ENCODE measurements at places on chromosomes 2 and 18. TPM values are rescaled to one million over a fixed set of nuclear protein-coding genes. Genes with fewer than 3 reads are reported as not detected.

DNA sequence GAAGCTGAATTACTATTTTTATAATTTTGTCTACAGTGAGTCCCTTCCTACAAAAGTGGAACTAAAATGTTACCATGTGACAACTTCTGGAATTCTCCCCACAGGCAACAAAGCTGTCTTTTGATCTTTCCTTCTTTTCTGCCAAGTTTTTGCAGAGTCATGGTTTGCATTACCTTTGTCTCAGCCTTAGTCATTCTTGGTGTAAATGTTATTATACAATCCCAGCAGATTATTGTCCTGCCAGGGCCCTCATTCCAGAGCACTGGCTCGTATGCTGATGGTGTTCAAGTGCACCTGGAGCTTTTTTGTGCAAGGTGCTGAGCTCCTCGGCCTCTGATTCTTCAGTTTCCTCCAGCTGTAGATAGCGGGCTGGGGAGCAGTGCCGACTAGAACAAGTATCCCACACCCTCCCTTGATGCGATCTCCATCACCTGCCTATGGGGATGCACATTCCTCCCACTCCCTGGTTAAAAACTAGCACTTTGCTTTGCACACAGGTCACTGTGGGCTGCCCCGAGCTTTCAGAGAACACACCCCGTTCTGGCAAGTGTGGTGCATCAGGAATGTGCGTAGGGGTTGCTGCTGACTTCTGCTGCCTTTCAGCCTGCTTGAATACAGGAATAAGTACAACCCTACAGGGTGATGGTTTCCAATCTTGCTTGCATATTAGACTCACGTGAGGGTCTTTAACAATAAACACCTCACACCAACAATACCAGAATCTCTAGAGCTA, 263.6 kb downstream of the RNF144A start:
- no peak for DNase-seq

DNA sequence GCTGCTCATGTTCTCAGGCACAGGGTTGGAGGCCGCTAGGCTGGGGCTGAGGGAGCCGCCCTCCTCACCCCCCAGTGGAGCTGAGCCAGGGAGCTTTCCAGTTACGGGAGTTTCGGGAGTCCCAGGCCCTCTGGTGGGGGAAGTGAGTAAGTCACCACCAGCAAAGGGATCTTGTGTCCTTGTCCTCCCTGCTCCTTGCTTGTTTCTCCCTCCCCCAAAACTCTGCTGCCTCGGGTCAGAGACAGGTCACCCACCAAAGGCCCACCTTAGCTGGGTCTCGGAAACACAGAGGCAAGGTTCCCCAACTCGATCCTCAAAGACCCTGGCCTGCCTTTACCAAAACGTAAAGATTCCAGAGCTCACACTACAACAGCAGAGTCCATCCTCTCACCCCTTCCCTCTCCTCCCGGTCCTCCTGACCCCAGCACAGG, 60.5 kb upstream of the POMC start:
- peak; percentile 72 for DNase-seq

- no peak for DNase-seq
Measured at GRCh38 chr2:151200844-151201243, 60.8 kb downstream of the RBM43 start.

GALNT14 gene
- 7.0 TPM for total RNA-seq

NLRC4 gene
- 0.65 TPM for total RNA-seq

GRCh38 chr2:224404796-224405195, 2.9 kb upstream of the FAM124B start:
- no peak for DNase-seq

DNA sequence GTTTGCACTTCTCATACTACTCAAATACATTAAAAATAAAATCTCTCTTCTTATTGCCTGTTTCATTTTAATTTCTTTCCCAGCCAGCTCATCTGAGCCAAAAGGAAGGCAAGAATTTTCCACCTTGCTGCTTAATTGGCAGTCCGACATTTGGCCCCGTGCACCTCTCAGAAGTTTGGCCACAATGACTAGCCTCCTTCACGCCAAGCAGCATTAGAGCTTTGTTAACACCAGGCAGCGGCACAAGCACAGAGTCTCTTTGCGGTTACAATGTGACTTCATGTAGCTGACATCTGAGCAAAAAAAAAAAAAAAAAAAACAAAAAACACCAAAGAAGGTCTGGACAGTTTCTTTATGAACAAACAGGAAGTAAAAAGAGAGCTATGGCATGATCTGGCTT, 248.9 kb downstream of the OSR1 start:
- DNase-seq: no peak

MERTK gene
- total RNA-seq: 33.5 TPM

GRCh38 chr2:238567067-238567855, 140.5 kb downstream of the ASB1 start:
- no peak for DNase-seq

Measured in ureter (tissue), 1 donor.